Ammon's horn (tissue), 1 donor: ENCODE measurements at places on chromosomes 13 and 19.
A peak's percentile ranks its signal among the peaks of the same experiment; 100 is the strongest.

DNA sequence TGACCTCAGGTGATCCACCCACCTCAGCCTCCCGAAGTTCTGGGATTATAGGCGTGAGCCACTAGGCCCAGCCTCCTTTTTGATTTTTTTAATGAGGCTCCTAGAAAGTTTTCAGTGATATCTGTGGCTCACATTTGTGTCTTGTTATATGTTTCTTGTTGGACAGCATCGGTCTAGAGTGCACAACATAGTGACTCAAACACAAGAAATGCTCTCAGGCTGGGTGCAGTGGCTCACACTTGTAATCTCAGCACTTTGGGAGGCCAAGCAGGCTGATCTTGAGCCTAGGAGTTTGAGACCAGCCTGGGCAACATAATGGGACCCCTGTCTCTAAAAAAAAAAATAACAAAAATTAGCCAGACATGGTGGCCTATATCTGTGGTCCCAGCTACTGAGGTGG lies 8.2 kb downstream of the PHF11 start:
- no peak for DNase-seq

- DNase-seq = no peak
These were observed 519.9 kb upstream of the SPRY2 start for GRCh38 chr13:80860845-80861244.

GRCh38 chr19:40510526-40511115 lies 43.8 kb downstream of the SPTBN4 start:
- DNase-seq = no peak

DNA sequence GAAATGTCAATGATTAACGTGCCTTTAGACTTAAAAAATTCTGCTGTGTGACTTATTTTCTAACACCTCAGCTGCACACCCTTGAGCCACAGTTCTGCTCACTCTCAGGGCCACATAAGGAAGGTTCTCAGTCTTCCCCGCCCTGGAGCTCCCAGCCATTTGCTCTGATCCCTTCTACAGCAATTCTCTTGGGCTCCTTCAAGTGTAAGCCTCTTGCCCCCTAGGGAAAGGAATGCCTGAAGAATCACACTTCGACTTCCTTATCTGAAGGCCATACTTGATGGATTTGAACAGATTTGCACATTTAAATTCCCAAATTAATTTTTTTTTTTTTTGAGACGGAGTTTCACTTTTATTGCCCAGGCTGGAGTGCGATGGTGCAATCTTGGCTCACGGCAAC lies 44.2 kb downstream of the RASA3 start:
- no peak for DNase-seq

DNA sequence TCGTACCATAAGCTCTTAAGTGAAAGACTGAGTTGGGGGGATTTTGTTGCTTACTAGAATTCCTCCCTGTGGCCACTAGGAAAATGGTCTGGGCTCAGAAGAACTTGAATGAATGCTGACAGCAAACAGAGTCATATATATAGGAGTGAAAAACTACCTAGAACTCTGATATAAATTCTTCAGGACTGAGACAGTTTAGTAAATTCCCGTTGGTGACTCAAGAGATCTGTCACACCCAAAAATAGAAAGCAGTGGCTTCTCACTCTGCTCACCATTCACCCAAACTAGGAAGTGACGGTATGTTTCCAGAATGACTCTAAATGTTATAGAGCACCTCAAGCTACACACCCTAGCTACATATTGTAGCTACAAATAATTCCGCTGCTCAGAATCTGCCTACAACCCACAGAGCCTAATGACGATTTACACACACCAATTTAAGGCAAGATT lies 116.2 kb downstream of the TBC1D4 start:
- DNase-seq = no peak

- DNase-seq = no peak
These were observed 2541.1 kb downstream of the PCDH9 start for GRCh38 chr13:64688893-64689677.

GRCh38 chr13:35909091-35909490 lies 222.1 kb downstream of the DCLK1 start:
- no peak for DNase-seq

GRCh38 chr13:74246487-74246886 lies 112.3 kb upstream of the KLF12 start:
- DNase-seq = peak; percentile 18
